ENCODE measurements at places on chromosomes 12 and 14.

GRCh38 chr12:47652521-47653234, 53.2 kb downstream of the RPAP3 start:
- DNase-seq = no peak

- DNase-seq = peak; percentile 84
These were observed 23.3 kb downstream of the CHGA start for GRCh38 chr14:92945959-92946846.

- no peak for DNase-seq
These were observed 12.7 kb upstream of the USP15 start for GRCh38 chr12:62247281-62248045.

GRCh38 chr12:62135553-62136200, 124.5 kb upstream of the USP15 start:
- DNase-seq = no peak

GRCh38 chr12:68326716-68327115, 5.4 kb downstream of the MDM1 start:
- DNase-seq = no peak

DNA sequence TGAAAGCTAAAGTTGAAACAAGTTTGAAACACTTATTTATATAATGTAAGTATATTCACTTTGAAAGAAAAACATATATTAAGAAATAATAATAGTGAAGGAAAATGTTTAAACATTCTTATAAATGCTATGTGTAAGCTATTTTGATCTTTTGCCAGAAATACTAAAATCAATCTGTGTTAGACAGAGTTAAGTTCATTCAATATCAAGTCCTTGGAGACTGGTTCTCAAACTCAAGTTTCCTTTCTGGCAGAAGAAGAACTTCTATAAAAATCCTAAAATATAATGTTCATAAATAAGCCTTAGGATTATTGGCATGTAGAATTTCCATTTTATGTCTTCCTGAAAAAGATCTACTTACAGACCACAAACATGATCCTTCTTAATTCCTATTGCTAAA, 45.3 kb downstream of the TAOK3 start:
- no peak for DNase-seq

DNA sequence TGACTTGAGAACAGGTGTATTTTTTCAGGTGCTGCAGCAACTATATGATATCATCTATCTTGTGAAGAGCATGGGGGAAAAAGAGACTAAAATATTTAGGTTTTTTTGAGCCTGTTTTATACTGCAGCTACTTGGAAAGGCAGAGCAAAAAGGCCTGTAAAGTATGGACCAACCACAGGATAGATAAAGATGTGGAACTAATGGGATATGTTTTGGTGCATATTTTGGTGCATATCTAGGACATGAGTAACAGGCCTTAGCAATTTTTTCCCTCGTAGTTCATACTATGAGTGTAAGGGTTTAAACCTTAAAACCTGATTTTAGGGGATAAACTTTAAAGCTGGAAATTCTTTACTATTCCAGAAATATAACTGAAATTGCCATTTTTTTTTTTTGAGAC, 6.0 kb upstream of the GTSF1 start:
- DNase-seq = no peak

DNA sequence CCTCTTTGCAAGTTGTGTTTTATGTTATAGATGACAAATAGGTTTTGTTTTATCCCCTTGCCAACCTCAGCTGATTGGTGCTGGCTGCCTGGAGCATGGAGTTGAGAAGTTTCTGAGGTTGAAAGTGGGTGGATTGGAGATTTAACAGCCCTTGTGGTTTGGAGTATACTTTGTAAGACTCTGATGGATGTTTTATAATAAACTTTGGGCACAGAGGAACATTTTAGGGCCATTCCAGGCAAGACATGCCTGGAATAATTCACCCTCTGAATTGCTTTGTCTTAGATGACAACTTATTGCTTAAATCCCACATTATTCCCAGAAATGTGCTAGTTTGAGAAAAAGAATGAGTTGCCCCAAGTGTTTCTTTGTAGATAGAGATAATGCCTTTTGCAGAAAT, 158.9 kb downstream of the SLC5A8 start:
- DNase-seq = no peak

- no peak for DNase-seq
These were observed 191.5 kb upstream of the C14orf180 start for GRCh38 chr14:104388011-104388521.

Measured in right cardiac atrium (tissue), 5 donors.